ENCODE measurements at places on chromosomes 3 and 15.
A peak's percentile ranks its signal among the peaks of the same experiment; 100 is the strongest.

GRCh38 chr3:146157325-146158060, 3.5 kb downstream of the PLOD2 start:
- no peak for DNase-seq

GRCh38 chr3:79461129-79461792, 306.5 kb downstream of the ROBO1 start:
- no peak for DNase-seq

GRCh38 chr3:182633186-182633585, 160.1 kb upstream of the ATP11B start:
- DNase-seq = no peak

- DNase-seq = no peak
These were observed 128.6 kb downstream of the DUT start for GRCh38 chr15:48459571-48460442.

DNA sequence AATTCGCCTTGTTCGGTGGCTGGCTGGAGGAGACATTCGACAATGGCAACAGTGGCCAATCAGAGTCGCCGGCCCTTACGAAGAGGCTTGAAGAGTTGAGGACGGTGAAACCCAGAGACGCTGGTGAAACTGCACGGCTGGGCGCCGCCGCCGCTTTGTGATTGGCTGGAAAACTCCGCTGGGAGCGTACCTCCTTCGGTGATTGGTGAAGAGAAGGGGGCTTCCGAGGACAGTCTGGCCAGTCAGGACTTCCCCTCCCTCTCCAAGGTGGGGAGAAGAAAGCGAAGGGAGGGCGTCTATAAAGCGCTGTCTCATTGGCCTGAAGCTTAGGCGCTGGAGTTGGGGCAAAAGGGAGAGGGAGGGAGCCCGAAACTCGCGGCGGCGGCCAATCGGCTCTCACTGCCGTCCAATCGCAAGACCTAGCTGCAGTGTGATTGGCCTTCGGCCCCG, 554 bp upstream of the GSK3B start:
- peak; percentile 99 for DNase-seq

DNA sequence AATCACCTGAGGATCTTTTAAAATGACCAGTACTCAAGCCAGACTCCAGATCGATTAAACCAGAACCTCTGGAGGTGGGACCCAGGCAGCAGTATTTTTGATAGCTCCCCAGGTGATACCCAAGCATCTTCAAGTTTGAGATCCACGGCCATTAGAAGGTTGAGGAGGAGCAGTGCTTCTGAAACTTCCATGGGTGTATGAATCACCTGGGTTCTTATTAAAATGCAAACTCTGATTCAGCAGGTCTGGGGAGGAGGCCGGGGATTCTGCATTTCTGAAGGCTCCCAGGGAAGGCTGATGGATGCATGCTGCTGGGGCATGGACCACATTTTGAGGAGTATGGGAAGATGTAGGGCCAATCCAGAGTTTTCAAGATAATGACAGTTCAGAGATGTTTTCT, 55.4 kb downstream of the ATG7 start:
- no peak for DNase-seq

- no peak for DNase-seq
These were observed 56.3 kb downstream of the KLF15 start for GRCh38 chr3:126300761-126301481.

DNA sequence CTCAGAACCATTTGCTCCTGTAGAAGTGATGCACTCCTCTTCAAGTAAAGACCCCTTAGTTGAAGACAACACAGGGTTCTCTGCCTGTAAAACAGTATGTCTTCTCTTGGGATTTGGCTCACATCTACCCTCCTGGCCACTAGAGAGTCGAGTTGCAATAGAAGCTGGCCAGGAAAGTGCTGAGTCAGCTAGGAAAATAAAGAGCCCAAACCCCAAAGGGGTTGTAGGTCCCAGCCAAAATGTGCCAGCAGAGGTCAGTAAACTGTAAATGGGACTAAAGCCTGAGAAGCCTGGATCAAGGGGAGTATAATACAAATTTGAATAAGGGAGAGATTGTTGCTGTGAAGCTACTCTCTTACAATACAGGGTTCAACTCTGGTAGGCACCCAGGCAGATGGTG, 37.2 kb upstream of the THBS1 start:
- DNase-seq = no peak

DNA sequence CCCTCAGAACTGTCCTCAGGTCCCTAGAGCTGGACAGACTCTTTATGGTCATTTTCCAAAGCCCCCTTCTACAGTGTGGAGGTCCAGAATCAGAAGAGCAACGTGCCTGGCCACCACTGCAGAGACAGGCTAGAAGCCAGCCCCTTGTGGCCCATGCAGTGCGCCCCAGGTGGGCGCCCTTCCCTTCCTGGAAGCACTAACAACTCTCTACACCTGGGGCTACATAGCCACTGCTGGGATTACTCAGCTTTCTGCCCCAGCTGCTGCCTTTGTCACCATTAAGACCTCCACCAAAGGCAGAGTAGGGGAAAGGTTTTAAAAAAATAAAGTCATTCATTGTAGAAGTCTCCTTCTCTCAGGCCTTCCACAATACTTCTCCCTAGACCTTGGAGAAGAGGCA, 2.3 kb downstream of the RASGRP1 start:
- no peak for DNase-seq

DNA sequence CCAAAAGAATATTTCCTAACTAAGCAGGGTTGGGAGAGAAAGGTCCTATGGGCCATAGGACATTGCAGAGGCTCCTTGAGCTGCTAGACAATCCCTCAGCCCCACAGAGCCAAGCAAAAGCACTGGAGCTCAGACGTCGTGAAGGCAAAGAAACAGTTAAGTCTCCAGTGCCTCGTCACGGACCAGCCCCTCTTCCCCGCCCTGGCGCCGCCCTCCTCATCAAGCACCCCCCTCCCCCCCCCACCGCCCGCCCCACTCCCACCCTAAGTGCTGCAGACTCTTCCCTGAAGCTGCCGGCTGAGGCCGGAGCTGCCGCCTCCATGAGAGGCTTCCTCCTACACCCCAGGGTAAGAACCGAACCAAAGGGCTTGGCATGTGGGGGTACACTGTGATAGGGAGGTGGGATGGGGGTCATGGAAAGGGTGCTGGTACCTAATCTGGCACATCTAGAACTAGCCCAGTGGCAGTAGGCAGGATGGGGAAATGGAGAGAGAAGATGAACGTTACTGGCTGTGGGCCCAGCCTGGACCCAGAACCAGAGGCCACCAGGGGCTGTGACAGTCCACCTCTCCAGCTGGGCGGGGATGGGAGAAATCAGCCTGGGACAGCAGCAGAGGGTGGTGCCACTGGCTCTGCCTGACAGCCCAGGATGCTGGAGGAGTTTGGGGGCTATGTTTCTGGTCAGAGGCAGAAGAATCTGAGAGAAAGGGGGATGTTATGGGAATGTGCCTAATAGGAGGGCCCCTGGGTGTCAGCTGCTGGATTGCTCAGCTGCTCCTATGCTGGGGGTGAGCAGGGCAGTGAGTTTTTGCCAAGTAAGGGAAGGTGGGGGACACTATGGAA, at the start of gene MAP1A:
Gene MAP1A (plus strand): TSS at position 255 of the 843 bp plus-strand sequence. CDS start 3,866 bp downstream, outside the sequence.
- DNase-seq = no peak

DNA sequence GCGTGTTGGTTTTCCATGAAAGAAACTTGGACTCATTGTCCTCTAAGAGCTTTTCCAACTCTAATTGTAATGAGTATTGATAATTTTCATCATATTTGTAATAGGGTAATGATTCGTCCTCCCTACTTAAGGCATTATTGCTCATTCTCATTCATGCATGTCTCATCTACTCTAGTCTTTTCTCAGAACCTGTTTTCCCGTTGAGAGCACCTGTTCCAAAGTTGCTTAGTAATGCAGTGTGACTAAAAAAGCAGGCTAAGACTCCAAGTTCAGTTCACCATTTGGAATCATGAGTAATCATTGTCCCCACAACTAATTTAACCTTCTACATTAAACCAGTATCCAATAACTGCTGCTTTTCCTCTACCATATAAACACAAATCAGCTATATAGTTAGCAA, 84.0 kb downstream of the FILIP1L start:
- DNase-seq = no peak

DNA sequence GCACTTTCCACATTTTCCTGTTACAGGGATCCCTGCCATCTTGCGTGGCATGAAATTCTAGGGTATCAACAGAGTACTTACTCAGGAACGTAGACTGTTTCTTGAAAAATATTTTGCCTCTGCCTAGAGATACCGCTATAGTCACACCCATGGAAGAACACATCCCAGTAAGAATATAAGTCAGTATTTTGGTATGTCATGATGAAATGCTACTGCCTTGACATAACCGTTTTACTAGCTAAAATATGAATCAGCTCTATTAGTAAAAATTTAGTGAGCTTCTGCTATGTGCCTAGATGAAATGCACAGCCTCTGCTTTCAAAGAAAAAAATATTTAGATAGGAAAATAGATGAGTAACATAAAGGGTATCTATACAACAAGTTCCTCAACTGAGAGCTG, 276.4 kb downstream of the TBC1D5 start:
- DNase-seq = no peak

GRCh38 chr15:48974882-48975281, 11.2 kb upstream of the SHC4 start:
- DNase-seq = no peak

DNA sequence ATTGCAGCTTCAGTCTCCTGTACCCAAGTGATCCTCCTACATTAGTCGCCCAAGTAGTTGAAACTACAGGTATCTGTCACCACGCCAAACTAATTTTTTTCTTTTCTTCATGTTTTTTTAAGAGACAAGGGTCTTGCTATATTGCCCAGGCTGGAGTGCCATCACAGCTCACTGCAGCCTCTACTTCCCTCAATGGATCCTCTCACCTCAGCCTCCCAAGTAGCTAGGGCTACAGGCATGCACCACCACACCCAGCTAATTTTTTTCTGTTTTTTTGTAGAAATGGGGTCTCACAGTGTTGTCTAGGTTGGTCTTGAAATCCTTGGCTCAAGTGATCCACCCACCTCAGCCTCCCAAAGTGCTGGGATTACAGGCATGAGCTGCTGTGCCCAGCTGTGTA, 89.5 kb downstream of the ZNF609 start:
- DNase-seq = no peak

GRCh38 chr15:95853350-95853749, 477.1 kb upstream of the NR2F2 start:
- DNase-seq = no peak

DNA sequence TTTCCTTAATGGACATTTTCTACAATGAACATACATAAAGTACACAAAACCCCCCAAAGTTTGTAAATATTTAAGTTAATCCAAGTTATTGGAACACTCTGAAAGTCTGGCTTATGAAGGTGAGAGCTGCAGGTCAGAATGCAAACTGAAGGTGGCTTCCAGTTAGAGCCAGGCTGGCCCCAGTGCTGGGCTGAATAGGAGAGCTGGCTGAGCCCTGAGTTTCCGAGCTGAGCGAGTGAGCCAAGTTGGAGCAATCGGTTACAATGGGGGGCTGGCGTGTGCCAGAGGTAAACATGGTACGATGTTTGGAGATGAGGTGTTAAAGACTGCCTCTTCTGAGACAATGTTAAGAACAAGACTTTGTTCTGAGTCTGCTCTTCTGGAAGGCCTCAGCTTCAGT, 230.8 kb upstream of the MCTP2 start:
- DNase-seq = no peak

DNA sequence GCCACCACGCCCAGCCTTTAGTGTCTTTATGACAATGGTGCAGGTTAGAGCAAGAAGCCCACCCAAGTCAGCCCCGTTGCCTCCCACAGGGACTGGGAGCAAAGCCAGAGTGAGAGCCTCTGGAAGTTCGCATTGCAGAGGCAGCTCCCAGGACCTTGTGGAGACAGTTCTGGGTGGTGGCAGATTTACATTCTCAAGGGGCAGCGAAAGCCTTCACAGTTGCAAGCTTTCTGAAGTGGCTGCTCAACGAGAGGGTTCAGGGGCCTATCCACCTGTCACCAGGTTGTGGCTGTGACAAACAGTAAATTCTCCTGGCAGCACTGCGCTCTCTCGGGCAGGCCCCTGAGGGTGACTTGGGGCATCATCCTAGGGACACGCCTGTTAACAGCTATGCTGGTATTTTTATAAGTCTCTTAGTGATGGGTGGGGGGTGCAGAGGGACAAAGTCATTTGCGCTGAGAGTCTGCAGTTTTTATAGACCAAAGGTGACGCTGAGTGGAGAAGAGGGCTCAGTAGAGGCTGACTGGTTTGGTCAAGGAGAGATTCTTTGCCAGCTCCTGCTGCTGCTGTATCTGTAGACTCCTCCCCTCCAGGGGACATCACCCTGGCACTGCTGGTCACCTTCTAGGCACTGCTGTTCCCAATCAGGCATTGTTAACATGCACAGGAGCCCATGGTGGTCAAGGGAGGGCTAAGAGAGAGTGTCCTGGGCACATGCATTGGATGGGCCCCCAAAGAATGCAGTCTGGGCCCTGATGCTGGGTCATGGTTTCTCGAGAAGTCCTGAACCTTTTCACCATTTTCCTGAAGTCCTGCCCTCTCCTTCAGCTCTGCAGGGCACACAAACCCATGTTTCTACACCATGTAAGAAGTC, 57.5 kb upstream of the KLF13 start:
- DNase-seq = no peak

GRCh38 chr3:197297002-197297401, 1.4 kb downstream of the DLG1 start:
- no peak for DNase-seq

GRCh38 chr3:27675287-27675686, 46.8 kb downstream of the EOMES start:
- no peak for DNase-seq

GRCh38 chr3:44301746-44302145, 36.8 kb upstream of the TCAIM start:
- no peak for DNase-seq

GRCh38 chr3:45425237-45425933, 37.0 kb downstream of the LARS2 start:
- DNase-seq = no peak

- DNase-seq = no peak
These were observed 60.6 kb downstream of the ZNF280D start for GRCh38 chr15:56672721-56673120.

DNA sequence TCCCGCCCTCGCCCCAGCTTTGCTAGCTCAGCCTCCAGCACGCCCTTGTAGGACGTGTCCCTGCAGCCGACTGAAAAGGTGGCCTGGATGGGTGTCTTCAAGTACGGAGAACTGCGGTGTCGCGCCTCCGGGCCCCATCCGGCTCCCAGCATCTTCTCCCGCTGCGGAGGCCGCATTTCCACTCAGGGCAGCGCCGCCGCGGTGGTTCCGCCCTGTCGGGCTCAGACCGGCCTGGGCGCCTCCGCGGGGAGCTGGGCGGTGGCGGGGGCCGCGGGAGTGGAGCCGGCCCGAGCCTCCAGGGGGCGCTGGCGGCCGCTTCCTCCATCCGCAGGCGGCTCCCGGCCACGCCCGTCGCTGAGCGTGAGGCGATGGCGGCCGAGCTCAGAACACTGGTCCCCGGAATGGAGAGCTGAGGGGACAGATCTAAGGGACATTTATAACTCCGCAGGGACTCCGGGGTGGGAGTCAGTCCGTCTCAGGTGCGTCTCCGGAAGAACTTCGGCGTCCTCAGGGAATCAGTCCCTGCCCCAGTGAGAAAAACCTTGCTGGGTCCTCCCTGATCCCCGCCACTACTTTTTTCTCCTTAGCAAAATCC, 13.6 kb upstream of the SMCO1 start:
- peak; percentile 33 for DNase-seq

DNA sequence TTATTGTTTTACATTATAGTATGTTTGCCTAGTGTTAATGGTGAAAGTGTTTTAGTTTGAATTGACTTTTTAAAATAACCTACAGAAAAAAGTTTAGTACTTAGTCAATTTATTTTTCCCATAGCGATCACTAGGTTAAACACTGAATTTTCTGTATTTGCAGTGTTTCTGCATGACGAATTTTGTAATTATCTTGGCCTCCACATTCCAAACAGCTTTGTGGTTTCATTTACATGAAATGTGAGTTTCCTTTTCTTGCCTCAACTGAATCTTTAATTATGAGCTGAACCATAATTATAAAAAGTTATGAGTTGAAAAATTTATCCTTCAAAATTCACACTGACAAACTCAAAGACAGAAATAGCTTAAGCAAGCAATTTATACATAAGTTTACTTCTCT, 235.5 kb downstream of the CTNNB1 start:
- DNase-seq = no peak

All from GM12864 (cell line).